ENCODE measurements at places on chromosomes 12 and 14.

DNA sequence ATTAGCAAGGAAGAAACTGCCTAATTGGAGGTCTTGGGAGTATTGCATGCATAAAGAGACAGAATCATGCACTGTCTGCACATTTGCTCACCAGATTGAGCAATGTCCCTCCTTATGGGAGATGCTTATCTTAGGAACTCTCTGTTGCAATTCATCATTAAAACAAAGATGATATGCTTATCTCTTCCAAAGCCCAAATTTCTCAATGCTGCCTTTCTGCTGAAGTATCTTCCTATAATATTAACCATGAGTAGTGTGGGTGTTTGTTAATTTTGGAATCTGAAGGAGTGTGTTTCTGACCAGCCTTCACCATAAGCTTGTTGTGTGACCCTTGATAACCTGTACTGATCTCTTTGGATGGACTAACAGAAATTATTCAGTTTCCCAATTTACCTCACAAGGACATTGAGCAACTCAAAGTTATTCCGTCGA, 1257.6 kb upstream of the FLRT2 start:
- no peak for DNase-seq

DNA sequence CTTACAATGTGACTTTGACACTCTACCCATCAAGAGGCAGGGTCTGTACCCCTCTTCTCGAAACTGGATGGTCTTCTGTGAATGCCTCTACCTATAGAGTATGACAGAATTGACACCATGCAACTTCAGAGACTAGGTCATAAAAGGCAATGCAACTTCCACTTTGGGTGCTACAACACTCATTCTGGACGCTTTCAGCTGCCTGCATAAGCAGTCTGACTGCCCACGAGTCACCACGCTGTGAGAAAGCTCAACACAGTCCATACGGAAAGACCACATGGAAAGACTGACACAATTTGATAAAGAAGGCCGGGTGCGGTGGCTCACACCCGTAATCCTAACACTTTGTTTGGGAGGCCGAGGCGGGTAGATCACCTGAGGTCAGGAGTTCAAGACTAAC, 14.9 kb downstream of the SLC7A7 start:
- DNase-seq = no peak

DNA sequence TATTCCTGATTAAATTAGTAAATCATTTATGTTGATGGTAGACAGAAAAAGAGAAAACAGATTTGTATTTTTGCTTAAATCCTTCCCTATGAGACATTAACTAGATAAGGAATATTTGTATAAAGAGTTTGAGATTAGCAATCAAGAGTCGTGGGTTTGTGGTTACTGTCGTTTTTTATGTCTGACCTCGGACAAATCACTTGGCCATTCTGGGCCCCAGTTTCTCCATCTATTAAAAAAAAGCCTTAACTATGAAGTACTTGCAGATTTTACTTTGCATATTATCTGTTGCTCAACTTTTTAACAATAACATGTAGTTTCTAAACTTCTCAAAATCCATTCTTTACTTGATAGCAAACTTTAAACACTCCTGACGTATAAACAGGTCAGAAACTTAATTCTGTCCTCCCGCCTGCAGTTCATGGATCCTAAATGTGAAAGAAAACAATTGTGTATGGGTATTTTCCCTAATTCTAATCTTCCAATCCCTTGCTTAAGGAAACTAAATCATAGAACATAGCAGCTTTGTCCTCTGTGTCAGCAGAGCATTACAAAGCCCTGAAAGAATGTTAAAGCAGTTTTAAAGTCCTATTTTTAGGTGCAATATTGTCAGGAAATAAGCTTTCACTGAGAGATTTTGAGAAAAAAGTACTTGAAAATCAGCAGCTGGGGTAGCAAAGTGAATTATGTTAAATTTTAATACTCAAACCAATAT, 118.2 kb downstream of the GPR135 start:
- no peak for DNase-seq

GRCh38 chr12:125155366-125155765, 90.1 kb downstream of the AACS start:
- DNase-seq = no peak

- DNase-seq = no peak
Measured at GRCh38 chr14:95183532-95184412, 26.4 kb upstream of the DICER1 start.

- no peak for DNase-seq
Measured at GRCh38 chr12:2687726-2688125, 107.0 kb upstream of the FKBP4 start.

GRCh38 chr12:107328442-107329133, 235.2 kb upstream of the CRY1 start:
- DNase-seq = peak; percentile 53

GRCh38 chr12:76680940-76681339, 83.0 kb upstream of the ZDHHC17 start:
- DNase-seq = no peak

- peak; percentile 26 for DNase-seq
Measured at GRCh38 chr14:26828741-26829140, 230.9 kb upstream of the NOVA1 start.

GRCh38 chr12:53431187-53431586, 7.5 kb downstream of the AMHR2 start:
- peak; percentile 81 for DNase-seq

DNA sequence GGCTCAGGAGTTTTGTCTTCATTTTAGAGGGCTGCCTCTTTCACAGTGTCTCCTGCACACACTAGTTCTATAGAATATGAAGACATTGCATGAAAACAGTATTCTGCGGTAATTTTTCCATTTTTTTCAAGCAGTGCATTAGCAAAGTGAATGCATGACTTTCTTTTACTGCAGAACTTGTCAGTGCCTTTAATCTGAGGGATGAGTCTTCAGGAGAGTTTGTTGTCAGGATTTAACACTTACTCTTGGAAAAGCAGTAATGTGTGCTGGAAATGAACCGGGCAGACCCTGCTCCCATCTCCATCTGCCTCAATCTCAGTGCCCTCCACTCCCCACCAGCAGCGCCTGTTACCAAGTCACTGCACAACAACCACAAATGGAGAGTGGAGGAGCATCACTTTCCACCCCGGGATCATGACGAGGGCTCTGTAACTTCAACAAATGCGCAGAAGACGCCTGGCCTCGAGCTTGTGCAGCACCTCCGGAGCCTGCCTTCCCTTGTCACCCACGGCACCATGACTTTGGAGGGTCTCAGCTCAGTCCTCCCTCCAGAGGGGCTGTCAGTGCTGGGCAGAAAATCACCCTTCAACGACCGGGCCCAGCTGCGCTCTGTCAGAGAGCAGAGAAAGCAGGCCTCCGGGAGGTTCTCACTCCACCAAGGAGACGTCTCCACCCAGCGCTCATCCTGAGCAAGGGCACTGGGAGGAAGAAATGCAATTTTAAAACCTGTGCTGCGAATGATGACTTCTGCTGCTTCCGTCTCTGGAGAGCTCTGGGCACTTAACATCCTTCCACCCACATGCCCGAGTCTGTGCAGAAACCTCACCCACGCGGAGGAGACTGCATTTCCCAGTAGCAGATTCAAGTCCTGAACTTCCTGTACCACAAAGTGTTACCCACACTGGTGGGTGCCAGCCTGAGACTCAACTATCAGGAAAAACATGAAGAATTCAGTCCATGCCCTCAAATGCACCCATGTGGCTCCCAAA, 255.7 kb downstream of the ADGRD1 start:
- no peak for DNase-seq

DNA sequence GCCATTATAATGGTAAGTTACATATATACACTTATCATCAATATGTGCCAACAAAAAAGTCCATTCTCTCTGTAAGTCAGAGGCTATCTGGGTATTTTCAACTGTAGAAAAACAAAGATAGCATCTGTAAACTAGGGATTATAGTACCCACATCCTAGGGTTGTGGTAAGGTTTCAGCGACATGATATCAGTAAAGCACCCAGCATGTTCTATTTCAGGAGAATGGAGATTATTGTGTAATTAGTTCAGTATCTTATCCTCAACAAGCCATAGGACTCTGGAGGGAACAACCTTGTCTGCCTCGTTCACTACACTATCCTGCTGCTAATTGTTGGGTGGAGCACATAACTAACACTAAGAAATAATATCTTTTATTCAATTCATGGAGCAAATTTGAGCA, 19.7 kb upstream of the CKAP4 start:
- DNase-seq = no peak

DNA sequence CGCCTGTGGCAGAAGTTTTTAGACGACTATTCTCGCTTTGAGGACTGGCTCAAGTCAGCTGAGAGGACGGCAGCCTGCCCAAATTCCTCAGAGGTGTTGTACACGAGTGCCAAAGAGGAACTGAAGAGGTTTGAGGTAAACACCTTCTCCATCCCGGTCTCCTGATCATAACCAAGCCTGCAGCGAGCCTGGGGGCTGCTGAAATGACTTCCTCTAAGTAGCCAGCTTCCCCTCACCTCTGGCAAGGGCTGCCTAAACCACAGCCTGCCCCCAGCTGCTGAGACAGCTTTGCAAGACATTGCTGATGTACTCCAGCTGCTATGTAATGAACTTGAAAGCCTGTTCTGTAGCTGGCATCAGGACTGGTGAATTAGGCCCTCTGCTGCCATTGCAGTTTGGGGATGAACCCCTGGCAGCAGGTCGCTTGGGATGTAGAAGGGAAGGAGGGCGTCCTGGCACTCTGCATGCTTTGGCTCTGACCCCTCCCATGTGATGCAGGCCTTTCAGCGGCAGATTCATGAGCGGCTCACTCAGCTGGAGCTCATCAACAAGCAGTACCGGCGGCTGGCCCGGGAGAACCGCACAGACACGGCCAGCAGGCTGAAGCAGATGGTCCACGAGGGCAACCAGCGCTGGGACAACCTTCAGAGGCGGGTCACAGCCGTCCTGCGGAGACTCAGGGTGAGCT, 84.6 kb downstream of the ESR2 start:
- DNase-seq = no peak

DNA sequence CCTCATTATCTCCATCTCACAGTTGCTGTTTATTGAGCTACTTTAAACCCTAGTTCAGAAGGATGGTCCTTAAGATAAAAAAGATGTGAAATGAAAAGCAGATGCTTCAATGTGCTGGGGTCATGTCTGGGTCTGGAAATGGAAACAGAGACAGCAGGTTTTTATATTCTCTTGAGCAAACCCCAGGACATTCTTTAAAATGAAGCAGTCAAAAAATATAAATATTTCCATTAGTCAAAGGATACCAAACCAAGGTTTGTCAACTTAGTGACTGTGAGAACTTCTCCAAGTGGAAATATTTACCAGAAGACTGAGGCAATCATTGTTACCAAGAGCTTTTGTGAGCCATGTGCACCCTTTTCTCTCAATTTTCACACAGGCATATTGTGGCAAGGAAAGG, 102.5 kb upstream of the DIO2 start:
- no peak for DNase-seq

GRCh38 chr12:46073321-46073720, 82.9 kb upstream of the SCAF11 start:
- no peak for DNase-seq

DNA sequence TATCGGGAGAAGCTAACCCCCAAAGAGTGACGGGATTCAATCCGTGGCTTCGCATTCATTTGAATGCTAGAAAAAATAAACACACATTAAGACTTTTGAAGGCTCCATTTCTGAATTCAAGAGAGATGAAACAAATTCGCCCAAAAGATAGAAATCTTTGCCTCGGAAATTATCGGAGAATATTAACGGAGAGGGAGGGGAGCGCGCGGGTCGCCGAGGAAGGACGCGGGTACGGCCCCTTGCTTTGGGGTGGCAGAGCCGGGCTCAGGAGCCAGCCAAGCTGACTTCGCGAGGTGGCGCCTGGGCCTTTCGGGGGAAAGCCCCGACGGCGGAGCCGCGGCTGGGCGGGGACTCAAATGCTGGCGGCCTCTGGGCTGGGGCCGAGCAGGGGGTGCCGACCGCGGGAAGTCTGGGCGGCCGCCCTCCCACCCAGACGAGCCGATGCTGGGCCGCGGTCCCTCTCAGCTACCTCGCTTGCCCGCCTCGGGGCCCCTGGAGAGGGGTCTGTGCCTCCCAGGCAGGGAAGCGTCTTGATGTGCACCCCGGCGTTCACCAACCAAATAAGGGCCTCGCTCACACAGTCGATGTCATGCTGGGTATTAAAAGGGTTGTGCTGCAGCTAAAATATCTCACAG, 14.7 kb downstream of the NKX2-1 start:
- DNase-seq = no peak

- no peak for DNase-seq
Measured at GRCh38 chr12:45182511-45182910, 33.4 kb upstream of the ANO6 start.

DNA sequence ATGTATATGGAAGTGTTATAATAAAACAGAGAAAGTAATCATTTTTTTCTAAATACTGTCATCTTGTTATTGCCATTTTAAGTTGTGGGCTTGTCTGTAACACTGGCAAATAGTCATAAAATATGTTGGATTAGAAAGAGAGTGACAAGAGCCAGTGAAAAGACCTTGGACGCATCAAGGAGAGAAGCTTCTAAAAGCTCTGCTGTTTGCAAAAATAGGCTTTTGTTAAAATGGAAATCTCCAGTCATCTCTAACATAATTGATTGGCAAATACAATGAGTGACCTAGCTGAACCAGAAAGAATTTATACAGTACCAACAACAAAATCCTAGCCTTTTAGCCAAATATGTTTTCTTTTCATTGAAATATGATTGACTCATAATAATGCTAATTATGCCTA, 245.8 kb upstream of the RMST start:
- DNase-seq = no peak

DNA sequence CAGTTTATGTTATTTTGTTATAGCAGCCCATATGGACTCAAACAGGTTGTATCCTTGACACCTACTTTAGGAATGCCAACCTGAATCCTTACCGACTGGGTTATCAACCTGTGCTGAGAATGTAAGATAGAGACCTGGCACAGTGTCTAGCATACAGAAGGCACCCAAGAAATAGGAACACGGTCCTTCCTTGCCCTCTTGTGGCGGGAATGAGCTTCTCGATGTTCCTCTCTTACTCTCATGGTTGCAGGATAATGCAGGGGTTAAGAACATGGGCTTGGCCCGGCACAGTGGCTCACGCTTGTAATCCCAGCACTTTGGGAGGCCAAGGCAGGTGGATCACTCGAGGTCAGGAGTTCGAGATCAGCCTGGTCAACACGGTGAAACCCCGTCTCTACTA, 6.5 kb downstream of the C12orf43 start:
- peak; percentile 69 for DNase-seq

DNA sequence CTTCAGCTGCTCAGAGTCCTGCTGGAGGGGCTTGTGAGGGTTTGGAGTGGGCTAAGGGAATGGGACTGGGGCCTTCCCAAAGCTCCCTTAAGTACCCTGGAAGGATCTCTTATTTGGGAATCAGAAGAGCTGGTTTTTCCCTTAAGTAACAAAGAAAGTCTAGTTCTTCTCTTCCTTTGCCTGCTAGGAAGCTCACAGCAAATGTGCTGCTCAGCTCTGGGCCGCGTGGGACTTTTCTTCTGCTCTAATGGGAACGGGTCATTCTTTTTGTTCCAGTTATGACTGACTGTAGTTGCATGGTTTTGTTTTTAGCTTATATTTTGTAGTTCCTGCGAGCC, 6.0 kb downstream of the KIF26A start:
- no peak for DNase-seq

DNA sequence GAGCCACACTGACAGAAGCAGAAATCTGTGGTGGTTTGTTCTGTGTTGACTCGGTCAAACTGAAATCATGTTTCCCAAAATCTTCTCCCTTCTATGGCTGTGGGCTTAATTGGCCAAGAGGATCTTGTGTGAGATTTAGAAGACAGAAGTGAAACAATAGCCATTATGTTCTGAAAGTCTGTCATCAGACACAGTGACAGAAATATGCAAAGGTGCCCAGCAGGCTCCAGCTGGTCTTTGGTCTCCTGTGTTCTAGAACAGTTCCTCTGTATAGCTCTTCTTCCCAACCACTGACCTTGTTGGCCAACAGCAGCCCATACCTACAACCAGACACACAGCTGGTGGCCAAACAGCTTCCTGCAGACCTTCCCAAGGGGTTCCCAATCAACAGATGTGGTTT, 25.0 kb upstream of the COCH start:
- DNase-seq = no peak
